Sigmoid colon (tissue), 7 donors: ENCODE measurements at places on chromosomes 3 and 15. TPM values are rescaled to one million over a fixed set of nuclear protein-coding genes. Genes with fewer than 3 reads are reported as not detected.

DNA sequence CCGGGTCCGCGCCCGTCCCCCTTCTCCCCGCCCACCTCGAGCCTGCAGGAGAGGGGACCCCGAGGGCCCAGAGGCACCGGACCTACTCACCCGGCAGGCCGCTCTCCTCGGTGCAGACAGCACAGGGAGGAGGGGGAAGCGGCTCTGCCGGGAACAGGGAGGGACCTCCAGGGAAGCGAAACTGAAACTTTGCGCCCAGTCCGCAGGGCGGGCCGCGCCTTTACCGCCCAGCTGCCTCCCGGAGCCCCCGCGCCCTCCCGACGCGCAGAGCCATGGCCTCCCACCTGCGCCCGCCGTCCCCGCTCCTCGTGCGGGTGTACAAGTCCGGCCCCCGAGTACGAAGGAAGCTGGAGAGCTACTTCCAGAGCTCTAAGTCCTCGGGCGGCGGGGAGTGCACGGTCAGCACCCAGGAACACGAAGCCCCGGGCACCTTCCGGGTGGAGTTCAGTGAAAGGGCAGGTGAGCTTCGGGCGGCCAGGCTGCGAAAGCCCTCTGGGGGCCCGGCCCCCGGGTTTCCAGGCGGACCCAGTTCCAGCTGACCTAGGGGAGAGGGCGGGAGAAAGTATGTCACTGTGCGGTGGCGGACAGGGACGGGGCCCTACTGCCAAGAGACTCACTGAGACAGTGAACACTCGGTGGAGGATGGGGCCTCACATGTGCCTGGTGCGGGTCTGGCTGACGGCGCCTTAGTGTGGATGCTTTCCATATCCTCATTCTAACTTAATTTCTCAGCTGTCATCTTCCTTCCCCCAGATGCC, at the start of the genes DTX3L and PARP9:
TSS of gene DTX3L (plus strand) at position 184 of the 758 bp plus-strand sequence. CDS start at position 273, 89 bp downstream.
TSS of gene PARP9 (minus strand) at position 146 of the 758 bp plus-strand sequence. CDS start 4,680 bp downstream, outside the sequence.
- peaks cover 33% of the 10 kb centered on the region for H3K4me1 ChIP-seq
- H3K27ac ChIP-seq = peak within 1 kb of the TSS; percentile 95
- H3K4me3 ChIP-seq = peak within 1 kb of the TSS; percentile 81
- no peaks in the 10 kb centered on the region for H3K27me3 ChIP-seq
- H3K36me3 ChIP-seq = no peaks in the 10 kb centered on the region

Gene SLC9C1
- total RNA-seq = not detected

- H3K27me3 ChIP-seq = no peaks in the 10 kb centered on the region
- DNase-seq = no peak
- no peak overlapping the region for H3K4me3 ChIP-seq
- H3K27ac ChIP-seq = no peak overlapping the region
- no peaks in the 10 kb centered on the region for H3K36me3 ChIP-seq
These were observed 55.3 kb downstream of the CLDN1 start for GRCh38 chr3:190266913-190267290.

Gene DPPA2
- not detected for total RNA-seq

DNA sequence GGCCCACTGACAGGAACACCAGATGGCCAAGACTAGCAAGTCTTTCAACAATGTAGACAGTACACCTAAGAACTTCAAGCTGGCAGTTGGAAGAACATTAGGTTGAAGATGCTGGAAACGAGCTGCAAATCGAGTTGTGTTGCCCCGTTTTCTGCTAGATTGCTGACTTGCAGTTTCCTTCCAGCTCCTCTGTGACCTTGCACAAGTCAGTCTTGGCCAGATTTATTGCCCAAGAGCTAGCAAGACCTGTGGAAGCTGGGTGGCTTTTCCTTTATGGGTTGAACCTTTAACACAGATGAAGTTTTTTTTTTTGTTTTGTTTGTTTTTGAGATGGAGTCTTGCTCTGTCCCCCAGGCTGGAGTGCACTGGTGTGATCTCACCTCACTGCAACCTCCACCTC, 2.9 kb upstream of the RBM6 start:
- H3K4me1 ChIP-seq = peaks cover 17% of the 10 kb centered on the region
- H3K27me3 ChIP-seq = no peaks in the 10 kb centered on the region
- H3K4me3 ChIP-seq = no peak overlapping the region
- no peak for DNase-seq
- no peaks in the 10 kb centered on the region for H3K36me3 ChIP-seq
- no peak overlapping the region for H3K27ac ChIP-seq

Gene GOLGA8R
- total RNA-seq = 6.9 TPM

- DNase-seq = no peak
- no peak overlapping the region for H3K27ac ChIP-seq
- H3K4me3 ChIP-seq = no peak overlapping the region
- H3K27me3 ChIP-seq = no peaks in the 10 kb centered on the region
- H3K4me1 ChIP-seq = peaks cover 4% of the 10 kb centered on the region
These were observed 55.1 kb upstream of the TRA2B start for GRCh38 chr3:185992831-185993374.

GRCh38 chr15:47689660-47690059, 27.6 kb upstream of the SEMA6D start:
- no peak overlapping the region for H3K27ac ChIP-seq
- H3K4me3 ChIP-seq = no peak overlapping the region
- DNase-seq = no peak
- H3K36me3 ChIP-seq = no peaks in the 10 kb centered on the region
- H3K4me1 ChIP-seq = no peaks in the 10 kb centered on the region

Gene GOLGA8K
- 0.36 TPM for total RNA-seq

GRCh38 chr3:85721409-85722145, 762.8 kb downstream of the CADM2 start:
- DNase-seq = no peak
- H3K36me3 ChIP-seq = no peaks in the 10 kb centered on the region
- H3K4me1 ChIP-seq = no peaks in the 10 kb centered on the region
- no peak overlapping the region for H3K27ac ChIP-seq

GRCh38 chr3:129622226-129622874, 15.9 kb upstream of the PLXND1 start:
- H3K4me3 ChIP-seq = no peak overlapping the region
- DNase-seq = peak; percentile 66
- no peaks in the 10 kb centered on the region for H3K36me3 ChIP-seq
- peaks cover 35% of the 10 kb centered on the region for H3K4me1 ChIP-seq
- H3K27ac ChIP-seq = peak overlapping the region; percentile 95

- no peak overlapping the region for H3K27ac ChIP-seq
- no peaks in the 10 kb centered on the region for H3K27me3 ChIP-seq
- H3K4me1 ChIP-seq = no peaks in the 10 kb centered on the region
- no peak for DNase-seq
- H3K36me3 ChIP-seq = no peaks in the 10 kb centered on the region
These were observed 52.2 kb upstream of the FXR1 start for GRCh38 chr3:180860180-180860858.

DNA sequence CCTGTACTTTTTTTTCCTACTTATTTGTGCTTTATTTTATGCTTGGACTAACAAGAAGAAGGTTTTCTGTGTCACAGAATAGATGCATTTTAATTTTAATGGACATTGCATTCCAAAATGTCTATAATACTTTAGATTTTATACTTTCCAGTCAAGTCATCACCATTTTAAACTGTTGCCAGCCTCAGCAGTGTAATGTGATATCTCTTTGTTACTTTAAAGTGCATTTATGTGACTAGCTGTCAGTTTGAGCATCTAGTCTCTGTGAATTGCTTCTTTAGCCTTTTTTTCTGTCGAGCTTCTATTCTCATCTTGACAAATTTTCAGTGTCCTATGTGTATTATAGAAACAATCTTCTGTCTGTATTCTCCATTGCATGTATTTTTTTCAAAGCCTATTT, 511.4 kb upstream of the CBLB start:
- no peak for DNase-seq
- no peaks in the 10 kb centered on the region for H3K27me3 ChIP-seq
- no peaks in the 10 kb centered on the region for H3K4me1 ChIP-seq
- no peak overlapping the region for H3K27ac ChIP-seq
- no peak overlapping the region for H3K4me3 ChIP-seq
- H3K36me3 ChIP-seq = no peaks in the 10 kb centered on the region

Gene KLHL25
- 8.0 TPM for total RNA-seq

Gene COL7A1
- 3.1 TPM for total RNA-seq

DNA sequence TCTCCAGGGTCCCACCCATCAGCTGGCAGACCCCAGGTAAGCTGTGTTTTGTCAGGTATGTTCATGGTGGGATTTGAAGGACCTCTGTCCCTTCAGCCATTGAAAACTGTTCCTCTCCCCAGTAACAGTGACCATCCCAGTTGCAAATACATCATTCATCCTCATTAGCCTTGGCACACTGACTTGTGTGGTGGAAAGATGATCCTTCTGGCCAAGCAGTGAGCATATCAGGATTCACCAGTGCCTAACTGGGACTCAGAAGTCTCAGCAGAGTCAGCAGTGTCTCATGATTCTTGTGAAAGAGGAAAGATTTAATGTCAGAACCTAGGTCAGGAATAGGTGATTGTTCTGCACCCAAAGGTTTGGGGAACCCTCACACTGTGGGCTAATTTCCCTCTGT, 90.2 kb downstream of the DNAJB8 start:
- no peak overlapping the region for H3K27ac ChIP-seq
- no peaks in the 10 kb centered on the region for H3K27me3 ChIP-seq
- H3K4me1 ChIP-seq = peaks cover 26% of the 10 kb centered on the region

- peak; percentile 68 for DNase-seq
- no peaks in the 10 kb centered on the region for H3K4me1 ChIP-seq
- no peaks in the 10 kb centered on the region for H3K27me3 ChIP-seq
These were observed 29.7 kb upstream of the KLF13 start for GRCh38 chr15:31296646-31297574.

DNA sequence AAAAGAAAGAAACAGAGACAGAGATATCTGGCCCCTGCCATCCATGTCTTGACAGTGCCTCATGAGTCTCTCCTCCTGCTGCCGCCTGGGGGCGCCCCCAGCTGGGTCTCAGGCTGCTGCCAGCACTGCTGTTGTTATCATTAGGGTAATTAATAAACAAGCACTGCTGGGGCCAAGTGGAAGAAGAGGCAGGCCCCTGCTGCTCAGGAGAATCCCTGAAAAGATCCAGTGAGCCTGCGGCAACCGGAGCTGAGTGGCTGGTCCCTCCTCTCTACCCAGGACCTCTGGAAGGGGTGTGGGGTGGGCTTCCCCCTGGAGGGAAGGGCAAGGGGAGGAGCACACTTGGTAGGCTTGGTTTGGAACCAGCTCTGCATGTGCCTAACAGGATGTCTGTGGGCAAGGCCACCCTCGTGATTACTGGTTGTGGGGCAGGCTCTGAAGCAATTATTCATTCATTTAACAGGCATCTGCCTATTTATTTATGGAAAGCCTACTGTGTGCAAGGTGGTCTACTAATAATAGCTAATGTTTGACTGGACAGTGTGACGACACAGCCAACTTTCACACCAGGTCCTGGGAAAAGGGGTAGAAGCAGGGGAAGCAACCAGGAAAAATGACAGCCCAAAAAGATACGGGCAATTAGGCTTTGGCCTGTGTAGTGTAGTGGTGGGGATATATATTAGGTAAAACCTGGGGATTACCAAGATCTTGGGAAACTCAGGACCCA, 1.2 kb upstream of the TYRO3 start:
- no peaks in the 10 kb centered on the region for H3K27me3 ChIP-seq
- H3K36me3 ChIP-seq = no peaks in the 10 kb centered on the region
- H3K4me1 ChIP-seq = peaks cover 20% of the 10 kb centered on the region
- peak overlapping the region; percentile 2 for H3K27ac ChIP-seq

GRCh38 chr3:125334675-125335560, 40.2 kb downstream of the ZNF148 start:
- H3K4me3 ChIP-seq = no peak overlapping the region
- H3K27ac ChIP-seq = no peak overlapping the region
- peaks cover 15% of the 10 kb centered on the region for H3K4me1 ChIP-seq
- DNase-seq = no peak
- H3K36me3 ChIP-seq = no peaks in the 10 kb centered on the region

GRCh38 chr3:126959921-126960603, 22.9 kb upstream of the PLXNA1 start:
- H3K36me3 ChIP-seq = no peaks in the 10 kb centered on the region
- H3K27ac ChIP-seq = no peak overlapping the region
- H3K4me3 ChIP-seq = no peak overlapping the region
- H3K27me3 ChIP-seq = no peaks in the 10 kb centered on the region
- DNase-seq = peak; percentile 52

DNA sequence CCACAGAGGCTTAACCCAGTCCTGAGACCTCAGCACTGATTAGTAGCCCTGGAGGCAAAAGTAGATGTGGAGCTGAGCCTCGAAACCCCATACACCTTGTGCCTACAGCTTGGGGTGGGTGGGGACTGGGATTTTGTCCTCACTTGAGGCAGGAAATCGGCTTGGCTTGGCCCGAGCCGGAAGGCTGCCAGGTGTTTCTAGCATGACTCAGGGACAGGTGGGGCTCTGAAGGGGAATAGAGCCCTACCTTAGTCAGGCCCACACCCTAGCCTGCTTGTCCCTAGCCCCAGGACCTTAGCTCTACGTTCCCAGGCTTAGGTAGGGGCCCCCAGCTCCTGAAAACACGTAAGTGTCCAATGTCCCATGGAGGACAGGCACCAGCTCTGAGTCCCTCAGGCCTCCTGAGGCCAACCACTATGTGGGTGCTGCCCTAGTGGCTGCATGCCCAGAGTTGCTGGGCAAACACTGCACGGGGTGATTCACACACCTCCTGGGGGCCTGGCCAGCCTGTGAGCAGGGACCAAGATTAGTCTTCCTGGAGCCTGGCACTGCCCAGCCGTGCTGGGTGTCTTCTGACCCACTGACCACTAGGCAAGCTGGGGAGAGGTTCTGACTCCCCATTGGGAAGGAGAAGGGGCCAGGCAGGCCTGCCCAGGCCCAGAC, 3.1 kb downstream of the MST1R start:
- no peaks in the 10 kb centered on the region for H3K4me1 ChIP-seq
- DNase-seq = no peak
- H3K27ac ChIP-seq = peak overlapping the region; percentile 39
- H3K4me3 ChIP-seq = no peak overlapping the region

Gene TLR9
- not detected for total RNA-seq

Gene CPN2
- not detected for total RNA-seq

DNA sequence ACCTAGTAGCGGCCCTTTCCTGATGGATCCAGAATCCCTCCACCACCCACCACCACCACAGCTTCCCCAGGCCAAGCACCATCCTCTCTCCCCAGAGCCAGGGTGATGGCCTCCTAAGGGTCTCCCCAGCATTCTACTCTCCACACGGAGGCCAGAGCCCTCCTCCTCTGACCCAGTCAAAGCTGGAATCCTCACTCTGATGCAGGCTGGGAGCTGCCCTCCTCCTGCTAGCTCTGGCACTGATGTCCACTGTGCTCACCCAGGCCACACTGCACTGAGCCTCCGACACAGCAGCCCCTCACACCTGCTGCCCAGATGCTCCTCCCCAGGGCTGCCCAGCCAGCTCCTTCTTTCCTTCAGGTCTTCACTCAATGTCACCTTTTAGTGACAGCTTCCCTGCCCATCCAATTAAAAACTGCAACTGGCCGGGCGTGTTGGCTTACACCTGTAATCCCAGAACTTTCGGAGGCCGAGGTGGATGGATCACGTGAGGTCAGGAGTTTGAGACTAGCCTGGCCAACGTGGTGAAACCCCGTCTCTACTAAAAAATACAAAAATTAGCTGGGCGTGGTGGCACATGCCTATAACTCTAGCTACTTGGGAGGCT, 21.0 kb downstream of the XXYLT1 start:
- H3K27ac ChIP-seq = no peak overlapping the region
- H3K4me1 ChIP-seq = peaks cover 35% of the 10 kb centered on the region
- peak; percentile 62 for DNase-seq
- H3K36me3 ChIP-seq = no peaks in the 10 kb centered on the region

Gene NRG4
- total RNA-seq = not detected
